Large intestine (tissue), 12 donors: ENCODE measurements at places on chromosomes 2 and 18. TPM values are rescaled to one million over a fixed set of nuclear protein-coding genes. Genes with fewer than 3 reads are reported as not detected.

GRCh38 chr2:37622450-37623100, 48.9 kb downstream of the CDC42EP3 start:
- no peak for DNase-seq

DNA sequence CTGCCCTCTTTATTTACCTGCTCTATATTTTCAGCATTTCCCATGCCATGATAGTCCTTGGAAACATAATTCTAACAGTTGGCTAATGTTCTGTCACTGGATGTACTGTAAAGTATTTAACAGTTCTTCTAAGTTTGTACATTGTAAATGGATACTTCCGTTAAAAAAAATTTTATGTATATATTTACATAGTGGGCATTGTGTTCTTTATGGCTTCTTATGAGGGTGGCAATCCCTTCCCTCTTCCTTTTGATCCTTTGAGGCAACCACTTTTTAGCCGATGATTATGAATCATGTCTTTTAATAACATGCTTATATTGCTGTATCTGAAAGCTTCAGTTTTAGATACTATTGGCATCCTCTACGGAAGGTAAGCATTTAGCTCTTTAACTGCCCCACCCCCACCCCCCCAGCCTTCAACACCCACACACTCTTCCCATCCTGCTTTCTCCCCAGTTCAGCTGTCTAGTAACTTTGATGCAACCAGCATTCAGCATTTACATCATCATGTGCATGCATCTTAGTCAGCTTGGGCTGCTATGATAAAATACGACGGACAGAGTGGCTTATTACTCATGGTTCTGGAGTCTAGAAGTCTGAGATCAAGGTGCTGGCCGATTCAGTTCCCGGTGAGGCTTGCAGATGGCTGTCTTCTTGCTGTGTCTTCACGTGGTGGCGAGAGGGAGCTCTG, 21.0 kb upstream of the EDAR start:
- no peak for DNase-seq

- DNase-seq, result no peak
Observed at GRCh38 chr2:26241928-26242436, 2.5 kb downstream of the HADHA start.

POTEC gene
- 0.06 TPM for polyA plus RNA-seq
